ENCODE measurements at places on chromosomes 6 and 20.

DNA sequence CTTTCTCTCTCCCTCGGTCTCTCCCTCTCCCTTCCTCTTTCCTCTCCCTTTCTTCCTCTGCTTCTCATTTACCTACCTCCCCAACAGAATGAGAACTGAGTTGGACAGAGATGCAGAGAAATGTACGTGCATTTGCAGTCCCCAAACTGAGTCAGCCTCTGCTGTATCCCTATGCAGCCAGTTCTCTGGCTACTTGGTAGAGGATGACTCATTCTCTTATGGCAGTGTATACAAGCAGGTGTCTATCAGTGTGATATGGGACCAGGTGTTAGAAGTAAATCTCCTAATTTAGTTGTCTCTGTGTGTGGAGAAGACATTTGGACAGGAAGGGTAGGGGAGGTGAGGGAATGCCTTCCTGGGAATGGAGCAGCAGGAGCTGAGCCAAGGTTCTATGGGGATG, 470.8 kb downstream of the CD109 start:
- DNase-seq = no peak

- no peak for DNase-seq
These were observed 85.9 kb downstream of the VIP start for GRCh38 chr6:152836523-152836922.

DNA sequence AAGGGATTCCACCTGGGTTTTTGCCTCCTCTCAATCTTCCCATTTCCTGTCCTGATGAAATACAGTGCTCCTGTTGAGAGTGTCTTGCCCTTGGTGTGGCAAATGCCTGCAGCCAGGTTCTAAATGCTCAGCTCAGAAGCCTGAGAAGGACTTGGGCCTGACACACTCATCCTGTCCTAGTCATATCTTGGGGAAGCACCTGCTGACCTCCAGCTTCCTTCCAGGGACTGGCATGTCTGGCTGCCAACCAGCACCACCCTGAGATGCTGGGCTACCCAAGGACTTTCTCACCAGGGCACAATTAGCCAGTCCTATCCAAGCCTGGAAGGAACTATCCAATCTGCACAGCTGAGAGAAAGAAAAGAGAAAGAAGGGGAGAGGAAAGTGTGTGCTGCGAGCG, 43.4 kb downstream of the LRFN2 start:
- DNase-seq = no peak

DNA sequence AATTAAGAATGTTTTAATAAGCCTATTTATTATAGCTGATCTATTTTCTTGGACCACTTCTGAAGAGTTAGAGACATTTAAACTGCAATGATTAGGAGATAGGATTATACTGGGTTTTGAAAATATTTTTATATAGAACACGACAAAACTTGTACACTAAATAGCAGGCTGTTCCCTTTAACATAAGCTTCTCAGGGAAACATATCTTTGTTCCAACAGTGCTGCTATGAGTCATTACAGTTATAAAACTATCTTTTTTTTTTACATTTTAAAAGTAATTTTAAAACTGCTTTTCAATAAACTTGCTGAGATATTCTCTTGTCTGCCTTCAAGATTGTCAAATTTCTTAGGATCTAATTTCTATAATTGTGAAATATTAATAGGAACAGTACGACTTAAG, 389.1 kb downstream of the ARHGAP18 start:
- no peak for DNase-seq

GRCh38 chr6:69601132-69601531, 195.7 kb downstream of the LMBRD1 start:
- no peak for DNase-seq

DNA sequence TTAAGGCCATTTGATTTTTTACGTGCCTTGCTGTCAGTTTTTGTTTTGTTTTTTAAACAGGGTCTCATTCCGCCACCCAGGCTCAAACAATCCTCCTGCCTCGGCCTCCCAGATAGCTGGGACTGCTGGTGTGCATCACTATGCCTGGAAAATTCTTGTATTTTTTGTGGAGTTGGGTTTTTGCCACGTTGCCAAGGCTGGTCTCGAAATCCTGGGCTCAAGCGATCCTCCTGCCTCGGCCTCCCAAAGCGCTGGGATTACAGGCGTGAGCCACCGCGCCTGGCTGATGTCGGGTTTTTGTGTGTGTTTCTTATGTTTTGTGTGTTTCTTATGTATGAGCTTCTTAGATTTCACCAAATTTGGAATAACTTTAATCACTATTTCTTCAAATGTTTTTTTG, 104.8 kb downstream of the TAF4 start:
- no peak for DNase-seq
